ENCODE measurements at places on chromosomes 6 and 20.

DNA sequence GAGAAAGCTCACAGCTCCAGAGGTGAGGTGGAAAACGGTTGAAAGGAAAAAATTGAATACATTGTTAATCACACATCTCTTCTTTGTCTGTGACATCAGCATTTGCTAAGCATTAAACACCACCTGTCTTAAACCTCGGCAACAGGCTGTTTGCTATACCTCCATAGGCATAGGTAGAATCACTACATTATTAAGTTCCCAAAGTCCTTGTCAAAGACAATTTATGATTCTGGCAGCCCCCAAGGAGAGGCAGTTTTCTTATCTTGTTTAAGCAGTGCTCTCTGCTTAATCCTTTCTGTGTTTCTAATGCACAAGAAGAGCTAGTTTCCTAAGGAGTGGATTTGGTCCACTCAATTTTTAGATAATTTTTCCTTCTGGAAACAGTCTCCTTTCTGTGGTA is 249.7 kb downstream of the NKAIN2 start:
- no peak for DNase-seq

DNA sequence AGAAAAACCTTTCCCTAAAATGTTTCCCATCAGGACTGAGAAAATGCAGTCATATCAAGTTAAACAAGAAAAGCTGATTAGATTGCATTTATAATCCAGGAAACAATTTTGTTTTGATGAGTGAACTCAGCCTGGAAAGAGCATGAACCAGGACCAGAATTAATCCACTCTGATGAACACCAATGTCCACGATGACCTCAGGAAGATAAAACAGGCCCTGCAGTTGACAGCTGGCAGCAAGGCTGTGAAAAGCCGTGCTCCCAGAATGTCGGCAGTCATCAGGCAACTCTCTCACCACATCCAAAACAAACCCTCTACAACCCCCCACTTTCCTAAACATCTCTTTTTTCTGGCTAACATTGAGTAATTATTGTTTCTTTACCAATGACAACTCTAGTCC is 74.0 kb upstream of the PROKR2 start:
- no peak for DNase-seq

GRCh38 chr6:73586416-73586974 is 65.7 kb upstream of the EEF1A1 start:
- DNase-seq: no peak

DNA sequence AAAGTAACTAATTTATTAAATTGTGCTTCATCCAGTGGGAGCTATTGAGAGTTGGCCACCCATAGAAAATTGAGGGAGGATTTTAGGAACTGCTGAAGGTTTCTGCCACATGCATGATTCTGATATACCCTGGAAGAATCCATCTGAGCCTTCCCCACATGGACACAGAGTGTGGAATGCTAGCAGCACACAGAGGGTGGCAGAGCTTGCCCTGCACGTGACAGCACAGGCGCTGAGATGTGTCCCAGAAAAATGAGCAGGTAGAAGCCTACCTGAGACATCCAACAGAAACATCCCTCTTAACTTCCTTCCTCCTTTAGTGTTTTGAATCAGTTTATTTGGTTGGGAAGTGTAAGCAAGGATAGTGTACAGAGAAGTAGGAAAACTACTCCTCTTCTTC is 96.9 kb downstream of the MTHFD1L start:
- no peak for DNase-seq

- no peak for DNase-seq
These were observed 57.2 kb upstream of the HFE start for GRCh38 chr6:26029857-26030653.

DNA sequence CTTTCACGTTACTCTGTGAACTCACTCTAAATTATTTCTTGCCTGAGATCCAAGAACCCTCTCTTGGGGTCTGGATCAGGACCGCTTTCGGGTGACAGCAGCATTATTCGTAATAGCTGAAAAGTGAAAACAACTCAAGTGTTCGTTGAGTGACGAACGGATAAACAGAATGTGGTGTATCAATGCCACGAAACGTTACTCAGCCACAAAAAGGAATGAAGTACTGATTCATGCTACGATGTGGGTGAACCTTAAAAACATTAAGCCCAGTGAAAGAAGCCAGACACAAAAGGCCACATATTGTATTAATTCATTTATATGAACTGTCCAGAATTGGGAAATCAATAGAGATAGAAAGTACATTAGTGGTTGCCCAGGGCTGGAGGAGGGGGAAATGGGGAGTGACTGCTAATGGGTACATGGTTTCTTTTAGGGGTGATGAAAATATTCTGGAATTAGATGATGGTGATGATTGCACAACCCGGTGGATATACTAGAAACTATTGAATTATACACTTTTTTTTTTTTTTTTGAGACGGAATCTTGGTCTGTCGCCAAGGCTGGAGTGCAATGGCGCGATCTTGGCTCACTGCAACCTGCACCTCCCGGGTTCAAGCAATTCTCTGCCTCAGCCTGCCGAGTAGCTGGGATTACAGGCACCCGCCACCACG is 8.4 kb downstream of the PTGIS start:
- no peak for DNase-seq

- no peak for DNase-seq
These were observed 17.5 kb downstream of the ACSS1 start for GRCh38 chr20:25040438-25040831.

DNA sequence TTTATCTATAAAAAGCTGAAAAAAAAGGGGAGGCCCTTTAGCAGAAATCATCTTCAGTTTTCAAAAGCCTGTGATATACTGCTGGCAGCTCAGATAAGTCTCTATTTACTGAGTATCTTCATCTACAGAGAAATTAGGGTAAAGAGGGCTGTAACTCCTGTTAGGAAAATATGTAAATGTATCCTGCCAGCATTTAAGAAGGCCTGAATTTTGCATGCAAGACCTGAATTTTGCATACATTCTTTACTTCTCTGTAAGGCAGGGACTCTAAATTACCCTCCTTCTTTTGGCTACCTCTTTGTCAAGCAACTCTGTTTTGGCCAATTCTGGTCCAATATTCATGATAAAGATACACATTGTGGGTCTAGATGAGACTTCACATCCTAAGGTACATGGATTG is 150.6 kb upstream of the SPACA1 start:
- DNase-seq: no peak

DNA sequence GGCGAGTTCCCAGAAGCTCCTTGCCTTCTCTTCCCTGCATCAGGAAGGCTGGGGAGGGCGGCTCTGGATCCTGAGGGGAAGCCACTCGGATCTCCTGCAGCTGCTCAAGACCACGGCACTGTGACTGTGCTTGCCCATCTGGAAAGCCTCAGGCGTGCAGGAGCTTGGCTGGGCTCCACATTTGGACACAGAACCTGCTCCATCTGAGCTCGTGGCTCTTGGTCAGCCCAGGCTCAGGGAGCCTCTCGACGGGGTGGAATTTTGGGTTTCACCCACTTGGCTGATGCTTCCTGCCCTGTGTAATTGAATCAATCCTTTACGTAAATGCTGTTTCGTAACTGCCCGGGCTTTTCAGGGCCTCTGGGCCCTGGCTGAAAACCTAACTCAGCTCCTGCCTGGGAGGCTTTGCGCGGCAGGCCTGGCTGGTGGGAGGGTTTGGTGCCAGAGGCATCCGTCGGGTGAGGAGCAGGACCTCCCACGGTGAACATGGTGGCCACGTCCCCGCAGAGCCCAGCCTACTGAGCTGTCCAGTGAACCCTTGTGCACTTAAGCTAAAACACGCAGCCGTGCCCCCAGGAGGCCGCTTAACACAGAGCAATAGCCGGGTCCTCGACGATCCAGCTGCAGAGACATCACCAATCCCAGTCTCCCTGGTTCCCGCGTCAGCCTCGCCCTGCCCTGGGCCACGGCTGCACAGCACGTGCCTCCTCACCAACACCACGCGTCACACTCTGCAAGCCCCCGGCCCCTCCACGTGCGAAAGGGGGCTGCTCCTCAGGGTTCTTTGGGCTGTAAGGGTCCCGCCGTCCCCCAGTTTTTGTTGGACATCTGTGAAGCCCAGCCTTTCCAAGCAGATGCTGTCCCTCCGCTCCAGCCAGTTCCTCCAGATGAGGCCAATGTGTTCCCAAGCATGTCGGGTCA is 241.0 kb downstream of the DLL1 start:
- DNase-seq: no peak

- no peak for DNase-seq
These were observed 11.2 kb downstream of the GNAS-AS1 start for GRCh38 chr20:58839474-58839874.

DNA sequence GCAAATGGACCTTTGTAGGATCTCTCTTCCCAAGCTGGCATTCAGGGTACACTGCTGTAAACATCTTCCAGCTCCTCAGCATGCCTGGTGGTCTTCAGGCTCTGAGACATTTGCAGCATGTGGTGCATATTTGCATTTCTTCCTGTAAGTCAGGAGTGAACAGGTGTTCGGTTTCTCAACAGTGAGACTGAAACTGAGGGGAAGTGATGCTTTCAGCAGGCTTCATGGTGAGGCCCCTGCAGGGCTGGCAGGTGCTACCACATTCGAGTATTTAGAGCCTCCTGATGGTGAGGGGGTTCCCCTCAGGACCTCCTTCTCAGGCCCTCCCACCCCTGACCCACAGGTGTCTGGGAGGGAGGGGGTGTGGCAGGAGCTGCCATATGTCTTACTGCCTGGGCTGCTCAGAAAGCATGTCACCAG is 15.1 kb downstream of the MYBL2 start:
- no peak for DNase-seq

- DNase-seq: no peak
These were observed 198.2 kb upstream of the SSTR4 start for GRCh38 chr20:22836877-22837276.

GRCh38 chr6:21200134-21200870 is 393.2 kb upstream of the SOX4 start:
- DNase-seq: no peak

DNA sequence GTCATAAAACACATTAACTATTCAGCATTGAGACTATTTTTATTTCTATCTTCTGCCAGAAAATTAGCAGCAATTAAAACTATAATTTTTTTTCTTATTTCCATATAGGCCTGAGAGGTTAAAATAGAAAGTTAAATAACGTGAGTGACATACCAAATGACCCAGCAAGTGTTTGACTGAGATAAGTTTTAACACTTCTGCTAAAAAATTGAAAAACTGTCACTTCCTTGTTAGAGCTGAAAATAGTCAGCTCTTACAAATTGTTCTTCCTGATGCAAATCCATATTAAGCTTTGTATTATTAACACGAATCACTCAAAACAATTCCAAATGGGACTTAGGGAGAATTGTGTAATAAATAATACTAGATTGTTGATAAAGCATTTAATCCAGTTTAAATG is 26.5 kb upstream of the STX11 start:
- DNase-seq: no peak

DNA sequence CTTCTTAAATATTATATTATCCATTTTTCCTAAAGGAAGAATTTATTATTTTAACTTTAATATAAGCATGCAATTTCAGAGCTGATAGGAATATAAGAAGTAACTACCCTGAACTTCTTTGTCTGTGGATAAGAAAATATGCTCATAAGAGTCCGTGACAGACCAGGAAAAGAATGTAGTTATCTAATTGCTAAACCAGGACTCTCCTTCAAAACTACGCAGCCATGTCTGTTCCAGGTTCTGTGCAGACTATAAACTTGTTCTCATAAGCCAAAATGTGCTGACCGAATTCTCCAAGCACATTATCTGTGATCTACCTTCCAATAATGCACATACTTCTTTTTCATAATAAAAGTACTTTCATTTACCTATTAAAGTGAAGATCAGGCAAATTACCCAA is 116.5 kb downstream of the TRDN start:
- DNase-seq: no peak

- DNase-seq: no peak
These were observed 16.1 kb downstream of the COL9A3 start for GRCh38 chr20:62832951-62833391.

DNA sequence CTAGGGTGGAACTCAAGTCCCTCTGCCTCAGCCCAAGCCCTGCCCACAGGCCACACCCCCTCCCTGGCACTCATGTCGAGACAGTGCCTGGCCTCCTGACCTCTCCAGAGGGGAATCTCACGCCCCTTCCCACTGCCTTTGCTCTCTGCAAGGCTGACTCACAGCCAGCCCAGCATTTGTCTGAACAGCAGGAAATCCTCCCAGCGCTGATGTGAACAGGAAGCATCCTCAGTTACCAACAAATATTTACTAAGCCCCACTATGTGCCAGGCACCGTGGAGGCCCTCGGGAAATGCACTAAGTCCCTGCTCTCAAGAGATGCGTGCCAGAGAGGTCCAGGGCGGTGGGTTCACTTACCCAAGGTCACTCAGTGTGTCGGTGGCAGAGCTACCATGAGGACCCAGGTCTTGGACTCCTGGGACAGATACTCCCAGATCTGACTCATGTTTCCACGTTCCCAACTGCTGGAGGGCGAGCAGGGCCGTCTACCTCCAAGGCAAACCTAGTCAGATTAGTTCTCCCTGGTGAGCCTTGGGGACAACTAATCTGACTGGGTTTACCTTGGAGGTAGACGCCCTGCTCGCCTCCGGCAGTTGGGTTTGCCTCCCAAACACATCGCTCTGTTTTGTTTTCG is 7.8 kb downstream of the ADA start:
- no peak for DNase-seq

GRCh38 chr6:51398064-51398705 is 579.5 kb downstream of the TFAP2B start:
- DNase-seq: no peak

DNA sequence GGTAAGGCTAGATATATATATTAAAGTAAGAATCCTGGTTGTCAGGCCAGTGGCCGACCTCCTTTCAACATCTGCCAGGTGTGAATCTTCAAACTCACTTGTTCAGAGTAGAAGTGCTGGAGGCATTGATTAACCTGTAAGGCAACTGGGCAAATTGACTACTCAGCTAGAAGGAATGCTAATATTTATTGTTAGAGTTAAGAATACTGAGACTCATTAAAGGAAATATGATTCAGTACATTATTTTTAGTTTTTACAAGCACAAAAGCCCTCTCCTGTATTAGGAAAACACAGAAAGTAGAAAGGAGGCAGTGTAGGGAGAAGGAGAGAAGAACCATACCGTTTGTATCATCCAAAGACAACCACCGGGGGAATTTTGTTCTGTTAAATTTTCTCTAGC is 53.5 kb downstream of the RIPOR2 start:
- DNase-seq: no peak

DNA sequence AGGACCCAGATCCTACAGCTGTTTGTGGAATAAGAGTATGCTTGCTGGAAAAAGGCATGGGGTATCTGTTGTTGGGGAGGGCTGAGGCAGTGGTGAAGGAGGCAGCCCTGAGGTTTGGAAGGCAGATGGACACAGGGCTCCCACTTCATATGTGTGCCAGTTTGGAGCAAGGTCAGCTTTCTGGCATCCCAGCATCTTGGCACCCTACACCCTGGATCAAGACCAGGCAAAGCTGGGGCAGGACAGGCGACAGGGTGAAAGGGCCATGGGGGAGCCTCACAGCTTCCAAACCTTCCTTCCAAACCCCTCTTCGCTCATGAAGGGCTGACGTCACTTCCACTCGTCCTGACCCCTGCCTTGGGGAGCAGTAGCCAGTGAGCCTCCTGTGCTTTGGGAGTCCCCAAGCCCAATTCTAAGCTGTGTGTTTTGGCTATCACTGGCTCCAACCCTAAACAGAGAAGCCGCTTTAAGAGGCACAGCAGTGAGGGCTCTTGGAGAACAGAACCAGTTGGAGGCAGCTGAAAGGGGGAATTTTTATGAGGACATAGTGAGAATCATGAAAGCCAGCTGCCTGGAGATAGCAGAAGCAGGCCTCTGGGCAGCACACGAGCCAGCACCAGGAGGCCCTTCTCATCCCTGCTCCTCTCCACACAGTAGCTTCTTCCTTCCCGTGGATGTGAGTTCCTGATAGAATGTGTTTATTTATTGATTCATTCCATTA is 448.6 kb upstream of the CDH4 start:
- no peak for DNase-seq

Measured in stimulated activated CD8-positive, alpha-beta memory T cell treated with anti-CD3 and anti-CD28 coated beads, Interleukin-7, amount 100 ng/mL, for 1 hour (primary cell).